ENCODE measurements at places on chromosomes 3 and 15. TPM values are rescaled to one million over a fixed set of nuclear protein-coding genes. Genes with fewer than 3 reads are reported as not detected.
A peak's percentile ranks its signal among the peaks of the same experiment; 100 is the strongest.

DNA sequence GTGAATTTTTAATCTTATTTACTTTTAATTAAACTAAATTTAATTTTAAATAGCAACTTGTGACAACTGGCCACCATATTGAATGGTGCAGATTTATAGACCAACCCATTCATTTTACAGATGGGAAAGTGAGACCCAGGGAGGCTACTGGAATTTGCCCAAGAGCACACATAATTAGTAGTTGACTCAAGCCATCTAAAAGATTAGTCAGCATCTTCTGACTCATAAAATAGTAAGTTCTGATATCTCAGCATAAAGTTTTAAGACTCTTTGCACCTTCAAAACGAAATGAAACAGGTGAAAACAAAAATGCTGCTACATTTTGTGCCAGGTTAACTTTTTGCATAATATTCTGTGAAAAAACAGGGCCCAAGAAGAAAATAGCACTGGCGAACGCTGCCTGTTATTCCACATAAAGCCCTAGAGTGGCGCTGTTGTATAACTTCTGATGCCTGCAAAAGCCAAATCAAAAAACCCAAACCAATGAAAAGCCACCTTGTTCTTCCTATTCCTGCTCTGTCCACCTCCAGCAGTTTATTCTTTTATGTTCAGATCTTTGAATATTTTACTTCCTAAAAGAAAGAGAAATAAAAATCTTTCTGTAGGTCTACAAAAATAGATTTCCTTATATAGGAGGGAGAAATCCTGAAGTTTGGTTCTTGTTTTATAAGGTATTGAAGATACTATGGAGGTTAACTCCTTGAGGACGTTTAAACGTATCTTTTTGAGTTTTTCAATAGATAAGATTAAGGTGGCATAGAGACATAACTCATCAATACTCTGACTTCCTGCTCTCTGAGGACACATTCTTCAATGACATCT, 62.8 kb downstream of the OTOL1 start:
- DNase-seq = peak; percentile 39

DNA sequence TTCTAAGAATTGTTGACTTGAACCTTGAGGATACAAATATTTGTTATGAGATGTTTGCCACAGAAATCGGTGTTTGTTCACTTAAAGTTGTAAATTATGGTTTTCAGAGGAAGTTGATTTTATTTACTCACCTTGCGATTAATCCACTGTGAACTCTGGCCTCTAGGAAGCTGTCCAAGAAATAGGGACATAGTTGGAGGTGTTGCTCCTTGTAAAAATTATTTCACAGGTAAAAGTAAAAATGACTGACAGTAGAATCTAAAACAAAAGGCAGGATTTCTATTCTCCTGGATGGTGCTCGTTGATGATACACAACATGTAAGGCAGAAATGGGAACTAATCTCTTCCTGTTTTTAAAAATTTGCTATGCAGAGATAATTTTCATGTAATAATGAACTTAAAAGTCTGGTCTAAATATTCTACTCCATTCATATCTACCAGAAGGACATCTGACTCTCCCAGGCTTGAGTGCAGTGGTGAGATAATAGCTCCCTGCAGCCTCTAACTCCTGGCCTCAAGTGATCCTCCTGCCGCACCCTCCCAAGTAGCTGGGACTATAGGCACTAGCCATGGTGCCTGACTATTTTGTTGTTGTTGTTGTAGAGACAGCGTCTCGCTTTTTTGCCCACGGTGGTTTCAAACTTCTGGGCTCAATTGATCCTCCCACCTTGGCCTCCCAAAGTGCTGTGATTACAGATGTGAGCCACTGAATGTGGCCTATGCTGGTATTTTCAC, 17.1 kb upstream of the LZTFL1 start:
- DNase-seq = no peak

DNA sequence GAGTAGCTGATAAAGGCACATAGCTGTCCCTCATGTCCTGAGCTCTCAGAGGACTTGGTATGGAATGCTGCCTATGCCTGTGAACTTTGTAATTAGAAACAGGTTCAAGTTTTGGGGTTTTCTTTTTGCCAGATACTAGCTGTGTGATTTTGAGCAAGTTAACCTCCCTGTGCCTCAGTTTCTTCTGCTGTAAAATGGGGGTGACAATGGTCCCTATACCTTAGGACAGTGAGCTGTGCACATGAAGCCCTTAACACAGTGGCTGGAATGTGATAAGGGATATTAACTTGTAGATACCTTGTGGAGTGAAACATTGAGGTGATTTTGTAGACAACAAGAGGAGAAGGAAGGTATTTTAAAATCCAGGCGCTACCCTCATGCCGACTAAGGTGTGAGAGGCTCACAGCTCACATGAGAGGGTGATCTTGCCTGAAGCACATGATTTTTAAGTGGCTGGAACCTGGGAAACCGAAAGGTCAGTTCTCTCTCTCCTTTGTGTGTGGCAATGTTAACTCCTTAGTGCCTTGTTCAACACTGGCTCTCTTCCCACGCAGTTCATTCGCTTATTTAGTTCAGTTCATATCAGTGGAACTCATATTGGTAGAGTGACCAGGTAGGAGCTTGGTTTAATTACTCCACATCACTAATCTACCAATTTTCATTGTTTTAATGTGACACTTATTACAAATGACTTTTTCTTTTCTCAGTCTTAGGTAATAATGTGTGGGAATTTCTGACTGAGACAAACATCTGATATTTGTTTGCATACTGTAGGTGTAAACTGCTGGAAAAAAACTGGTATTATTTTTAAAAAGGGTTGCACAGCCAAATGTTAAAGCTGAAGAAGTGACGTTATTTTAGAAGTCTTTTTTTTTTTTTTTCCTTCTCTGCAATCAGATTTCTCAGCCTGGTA, 236.2 kb downstream of the ITPR1 start:
- no peak for DNase-seq

DNA sequence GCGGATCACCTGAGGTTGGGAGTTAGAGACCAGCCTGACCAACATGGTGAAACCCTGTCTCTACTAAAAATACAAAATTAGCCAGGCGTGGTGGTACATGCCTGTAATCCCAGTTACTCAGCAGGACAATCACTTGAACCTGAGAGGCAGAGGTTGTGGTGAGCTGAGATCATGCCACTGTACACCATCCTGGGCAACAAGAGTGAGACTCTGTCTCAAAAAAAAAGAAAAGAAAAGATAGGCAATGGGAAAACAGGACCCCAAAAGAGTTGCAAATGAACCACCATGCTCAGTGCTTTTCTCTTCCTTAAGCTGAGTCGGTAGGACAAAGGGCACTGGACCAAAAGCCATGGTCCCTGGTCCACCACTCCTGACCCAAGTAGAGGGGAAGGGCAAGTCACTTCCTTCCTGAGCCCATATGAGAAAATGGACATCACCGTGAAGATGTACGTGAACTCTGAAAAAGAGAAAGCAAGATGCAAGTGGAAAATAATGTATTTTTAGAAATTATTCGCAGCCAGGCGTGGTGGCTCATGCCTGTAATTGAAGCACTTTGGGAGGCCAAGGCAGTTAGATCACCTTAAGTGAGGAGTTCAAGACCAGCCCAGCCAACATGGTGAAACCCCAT, 2.6 kb downstream of the ITGB5 start:
- no peak for DNase-seq

GRCh38 chr3:137642831-137643230, 121.3 kb upstream of the SOX14 start:
- no peak for DNase-seq

- no peak for DNase-seq
These were observed 27.1 kb downstream of the ITPR1 start for GRCh38 chr3:4520033-4520816.

- DNase-seq = no peak
These were observed 933 bp downstream of the DZIP1L start for GRCh38 chr3:138114431-138114918.

DNA sequence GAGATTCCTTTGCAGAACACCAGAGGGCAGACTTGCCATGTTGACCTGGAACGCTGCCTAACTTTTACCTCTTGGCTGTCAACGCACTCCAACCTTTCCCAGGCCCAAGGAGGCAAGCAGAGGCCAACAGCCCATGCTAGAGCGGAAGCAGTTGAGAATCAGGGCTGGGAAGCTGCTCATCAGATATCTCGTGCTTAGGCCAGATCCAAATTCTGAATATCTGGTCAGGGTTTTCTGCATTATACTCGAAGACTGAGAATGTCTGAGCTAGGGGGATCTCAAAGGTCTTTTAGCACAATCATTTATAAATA, 2.5 kb downstream of the XIRP1 start:
- peak; percentile 53 for DNase-seq

GRCh38 chr3:190696777-190697501, 165.6 kb downstream of the GMNC start:
- peak; percentile 21 for DNase-seq

DNA sequence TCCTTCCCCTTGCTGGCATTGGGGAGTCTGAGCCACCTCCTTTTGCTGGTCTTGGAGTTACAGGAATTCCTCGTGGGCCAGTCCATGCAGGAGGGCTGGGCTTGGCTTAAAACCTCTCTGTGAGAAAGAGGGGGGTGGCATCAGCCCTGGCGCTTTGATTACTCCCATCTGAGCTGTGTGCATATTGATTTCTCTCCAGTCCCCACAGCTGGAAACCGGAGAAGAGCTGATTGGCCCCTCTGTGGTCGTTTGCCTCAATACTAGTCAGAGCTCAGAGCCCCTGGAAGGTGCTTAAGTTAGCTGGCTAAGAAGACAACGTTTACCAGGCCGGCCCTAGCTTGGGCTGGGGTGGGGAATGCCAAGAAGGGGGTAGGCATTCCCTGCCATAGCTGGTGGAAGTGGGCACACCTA, 4.0 kb upstream of the RASGRF1 start:
- no peak for DNase-seq

DNA sequence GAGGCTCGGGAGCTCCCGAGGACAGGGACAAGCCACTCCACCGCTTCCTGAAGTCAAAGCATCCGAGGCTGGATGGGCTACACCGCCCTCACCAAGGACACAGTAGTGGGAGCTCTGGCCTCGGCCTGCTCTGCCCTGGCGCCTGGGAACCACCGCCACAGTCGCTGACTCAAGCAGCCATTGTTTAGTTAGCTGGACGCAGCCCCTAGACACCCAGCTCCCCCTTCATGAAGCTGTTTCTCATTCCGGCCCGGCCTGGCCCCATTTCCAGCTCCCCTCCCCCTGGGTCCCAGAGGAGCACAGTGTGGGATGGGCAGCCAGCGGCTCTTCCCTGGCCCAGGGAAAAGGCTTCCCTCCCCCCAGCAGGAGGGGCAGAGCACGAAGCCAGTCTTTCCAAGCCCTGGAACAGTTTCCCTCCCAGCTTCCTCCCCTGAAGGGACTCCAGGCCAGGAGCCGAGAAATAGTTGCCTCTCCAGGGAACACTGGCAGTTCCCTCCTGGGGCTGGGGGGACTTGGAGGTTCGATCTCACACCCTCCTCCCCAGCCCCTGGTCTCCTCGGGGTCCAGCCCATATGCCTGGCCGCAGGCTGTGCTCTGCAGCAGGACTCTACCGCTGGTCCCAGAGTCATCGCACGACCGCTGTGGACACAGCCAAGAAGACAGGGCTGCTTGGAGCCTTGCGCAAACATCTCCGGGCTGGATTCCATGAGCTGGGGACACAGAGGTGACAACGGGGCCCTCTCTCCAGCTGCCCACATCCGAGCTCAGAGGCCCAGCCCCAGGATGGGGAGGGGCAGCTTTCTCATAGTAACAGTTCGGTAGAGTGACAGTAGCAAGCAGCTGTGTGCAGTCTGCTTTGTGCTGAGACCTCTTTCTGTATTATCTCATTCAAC, 10.0 kb downstream of the PLXND1 start:
- no peak for DNase-seq

GRCh38 chr3:188633206-188633605, 479.2 kb downstream of the LPP start:
- no peak for DNase-seq

The GOLGA6L10 gene
- total RNA-seq = 1.2 TPM

The SNX4 gene
- total RNA-seq = 21.1 TPM

The ADGRG7 gene
- total RNA-seq = not detected

The FAM131A gene
- total RNA-seq = 17.8 TPM

The ROPN1 gene
- not detected for total RNA-seq

The CCDC71 gene
- total RNA-seq = 32.8 TPM
